ENCODE measurements at places on chromosomes 5 and 9. TPM values are rescaled to one million over a fixed set of nuclear protein-coding genes. Genes with fewer than 3 reads are reported as not detected.

The MORN5 gene
- not detected for total RNA-seq

The DMXL1 gene
- total RNA-seq: 45.0 TPM

The C9orf153 gene
- total RNA-seq: 1.1 TPM

The SELENOP gene
- total RNA-seq: 0.32 TPM

The CCIN gene
- total RNA-seq: 2.7 TPM

The COMMD10 gene
- 34.4 TPM for total RNA-seq

The TNC gene
- total RNA-seq: 206 TPM

The PPP1R2B gene
- total RNA-seq: 0.05 TPM

The OR1J2 gene
- not detected for total RNA-seq

The SOHLH1 gene
- total RNA-seq: not detected

The SH2D3C gene
- 0.18 TPM for total RNA-seq

The CDH9 gene
- 0.59 TPM for total RNA-seq
